ENCODE measurements at places on chromosomes 11 and 22. TPM values are rescaled to one million over a fixed set of nuclear protein-coding genes. Genes with fewer than 3 reads are reported as not detected.

DNA sequence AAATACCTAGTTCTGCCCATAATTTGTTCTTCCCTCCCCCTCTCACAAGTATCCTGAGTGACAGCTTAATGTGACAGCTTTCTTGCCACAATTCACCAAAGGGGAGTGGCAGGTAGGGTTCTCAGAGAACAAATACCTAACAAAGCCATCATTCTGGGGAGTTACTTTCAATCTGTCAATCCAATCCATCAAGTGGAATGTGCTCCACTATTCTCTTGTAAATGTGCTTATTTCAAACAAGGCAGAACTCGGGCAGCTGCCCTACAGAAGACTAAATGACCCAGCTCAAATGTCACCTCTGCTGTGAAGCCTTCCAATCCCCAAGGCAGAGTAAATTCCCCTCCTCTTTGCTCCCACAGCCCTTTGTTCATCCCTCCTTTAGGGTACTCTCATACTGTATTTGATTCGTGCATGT lies 27.8 kb downstream of the LGR4 start:
- no peak overlapping the region for H3K4me3 ChIP-seq
- no peak overlapping the region for H3K27ac ChIP-seq
- H3K27me3 ChIP-seq, result no peaks in the 10 kb centered on the region
- H3K4me1 ChIP-seq, result peaks cover 8% of the 10 kb centered on the region

GRCh38 chr22:40113696-40114095 lies 64.0 kb upstream of the TNRC6B start:
- no peak overlapping the region for H3K27ac ChIP-seq
- H3K4me1 ChIP-seq, result no peaks in the 10 kb centered on the region
- DNase-seq, result no peak
- no peak overlapping the region for H3K4me3 ChIP-seq
- no peaks in the 10 kb centered on the region for H3K36me3 ChIP-seq
- H3K27me3 ChIP-seq, result no peaks in the 10 kb centered on the region

- no peaks in the 10 kb centered on the region for H3K27me3 ChIP-seq
- no peak overlapping the region for H3K27ac ChIP-seq
- no peaks in the 10 kb centered on the region for H3K4me1 ChIP-seq
- no peaks in the 10 kb centered on the region for H3K36me3 ChIP-seq
These were observed 17.6 kb upstream of the LIN7C start for GRCh38 chr11:27524155-27524554.

DNA sequence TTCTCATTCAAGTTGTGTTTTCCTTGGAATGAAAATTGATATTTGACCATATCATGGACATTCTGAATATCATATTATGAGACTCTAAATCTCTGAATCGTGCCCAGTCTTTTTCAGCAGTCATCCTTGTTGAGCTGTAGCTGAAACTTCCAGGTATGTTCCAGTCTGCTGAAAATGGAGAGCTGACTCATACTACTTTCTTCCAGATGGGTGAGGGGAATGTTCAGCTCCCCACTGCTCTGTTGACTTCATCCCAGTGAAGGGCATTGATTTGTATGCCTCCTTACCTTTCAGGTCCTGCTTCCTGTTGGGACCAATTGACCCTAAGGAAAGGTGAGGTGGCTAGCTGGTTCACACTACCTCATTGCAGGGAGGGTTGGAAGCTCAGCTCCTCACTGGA lies 3.5 kb downstream of the OR5P2 start:
- no peak for DNase-seq
- H3K4me3 ChIP-seq, result no peak overlapping the region
- H3K27me3 ChIP-seq, result no peaks in the 10 kb centered on the region
- H3K36me3 ChIP-seq, result no peaks in the 10 kb centered on the region

Gene TIMP3
- total RNA-seq, result 756 TPM

GRCh38 chr11:78392854-78393253 lies 24.8 kb downstream of the GAB2 start:
- H3K4me3 ChIP-seq, result no peak overlapping the region
- H3K27me3 ChIP-seq, result no peaks in the 10 kb centered on the region
- no peak overlapping the region for H3K27ac ChIP-seq
- no peak for DNase-seq
- H3K4me1 ChIP-seq, result peaks cover 21% of the 10 kb centered on the region
- no peaks in the 10 kb centered on the region for H3K36me3 ChIP-seq

DNA sequence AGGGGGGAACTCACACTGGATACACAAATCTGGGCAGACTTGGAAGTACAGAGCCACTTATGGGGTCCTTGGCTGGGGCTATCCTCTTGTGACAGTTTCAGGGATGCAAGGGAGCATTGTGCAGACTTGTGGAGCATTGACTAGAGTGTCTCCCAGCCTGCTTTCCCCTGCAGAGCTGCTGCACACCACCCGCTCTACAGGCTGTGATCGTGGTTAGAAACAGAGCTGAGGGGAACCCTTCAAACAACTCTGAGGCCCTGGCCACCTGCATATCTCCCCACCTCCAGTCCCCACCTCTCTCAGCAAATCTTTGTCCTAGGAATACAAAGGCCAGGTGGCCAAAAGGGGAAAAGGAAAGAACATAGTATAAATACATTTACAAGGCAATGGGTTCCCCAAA lies 64.7 kb downstream of the NRXN2 start:
- H3K27me3 ChIP-seq, result no peaks in the 10 kb centered on the region
- DNase-seq, result no peak
- no peaks in the 10 kb centered on the region for H3K36me3 ChIP-seq
- no peak overlapping the region for H3K4me3 ChIP-seq
- H3K4me1 ChIP-seq, result peaks cover 35% of the 10 kb centered on the region

DNA sequence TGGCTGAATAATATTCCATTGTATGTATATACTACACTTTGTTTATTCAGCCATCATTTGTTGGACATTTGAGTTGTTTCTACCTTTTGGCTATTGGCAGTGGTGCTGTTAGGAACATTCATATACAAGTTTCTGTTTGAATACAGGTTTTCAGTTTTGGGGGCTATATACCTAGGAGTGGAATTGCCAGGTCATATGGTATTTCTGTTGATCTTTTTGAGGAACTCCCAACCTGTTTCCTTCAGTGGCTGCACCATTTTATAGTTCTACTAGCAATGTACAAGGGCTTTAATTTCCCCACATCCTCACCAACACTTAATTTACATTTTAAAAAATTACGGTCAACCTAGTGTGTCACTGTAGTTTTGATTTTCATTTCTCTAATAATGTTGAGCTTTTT lies 54.6 kb downstream of the HSD17B12 start:
- no peaks in the 10 kb centered on the region for H3K27me3 ChIP-seq
- no peak for DNase-seq
- peak overlapping the region; percentile 80 for H3K27ac ChIP-seq
- H3K4me3 ChIP-seq, result no peak overlapping the region

DNA sequence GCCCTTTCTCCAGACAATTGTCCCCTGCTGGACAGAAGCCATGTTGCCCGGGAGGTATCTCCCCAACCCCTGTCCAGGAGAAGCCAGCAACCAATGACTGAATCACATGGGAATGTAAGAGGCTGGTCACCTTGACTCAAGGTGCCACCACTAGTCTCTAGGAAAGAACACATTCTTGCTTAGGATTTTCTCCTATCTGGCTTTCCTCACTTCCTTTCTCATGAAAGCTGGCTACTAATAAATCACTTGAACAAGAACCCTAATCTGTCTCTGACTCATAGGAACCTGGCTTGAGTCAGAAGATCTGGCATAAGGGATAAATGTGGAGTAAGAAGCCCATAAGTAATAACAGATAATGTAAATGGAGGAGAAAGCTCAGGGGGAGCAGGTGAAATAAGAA lies 101.4 kb upstream of the C11orf87 start:
- H3K4me1 ChIP-seq, result no peaks in the 10 kb centered on the region
- no peak for DNase-seq
- no peaks in the 10 kb centered on the region for H3K27me3 ChIP-seq
- H3K4me3 ChIP-seq, result no peak overlapping the region

All from thoracic aorta (tissue), 2 donors.